IPS DF 6.9 (cell line): ENCODE measurements at places on chromosomes 1 and 21.

DNA sequence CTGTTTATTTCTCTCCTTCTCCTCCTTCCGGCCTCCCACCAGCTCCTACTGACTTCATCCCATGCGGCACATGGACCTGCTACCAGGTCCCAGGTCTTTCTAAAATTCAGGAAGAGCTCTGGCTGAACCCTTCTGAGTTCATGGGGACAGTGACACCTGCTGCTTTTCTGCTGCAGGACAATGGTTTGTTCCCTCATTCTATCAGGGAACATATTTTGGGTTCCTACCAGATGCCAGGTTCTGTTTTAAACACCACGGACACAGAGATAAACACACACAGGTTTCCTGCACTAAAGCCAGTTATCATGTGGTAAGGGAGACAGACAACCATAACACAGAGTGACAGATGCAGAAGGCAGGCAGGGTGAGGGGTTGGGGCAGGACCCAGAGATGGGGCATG is 114.0 kb upstream of the RAB4A start:
- no peak for DNase-seq

- peak; percentile 33 for DNase-seq
Observed at GRCh38 chr1:45953934-45954847, 150.8 kb downstream of the MAST2 start.

DNA sequence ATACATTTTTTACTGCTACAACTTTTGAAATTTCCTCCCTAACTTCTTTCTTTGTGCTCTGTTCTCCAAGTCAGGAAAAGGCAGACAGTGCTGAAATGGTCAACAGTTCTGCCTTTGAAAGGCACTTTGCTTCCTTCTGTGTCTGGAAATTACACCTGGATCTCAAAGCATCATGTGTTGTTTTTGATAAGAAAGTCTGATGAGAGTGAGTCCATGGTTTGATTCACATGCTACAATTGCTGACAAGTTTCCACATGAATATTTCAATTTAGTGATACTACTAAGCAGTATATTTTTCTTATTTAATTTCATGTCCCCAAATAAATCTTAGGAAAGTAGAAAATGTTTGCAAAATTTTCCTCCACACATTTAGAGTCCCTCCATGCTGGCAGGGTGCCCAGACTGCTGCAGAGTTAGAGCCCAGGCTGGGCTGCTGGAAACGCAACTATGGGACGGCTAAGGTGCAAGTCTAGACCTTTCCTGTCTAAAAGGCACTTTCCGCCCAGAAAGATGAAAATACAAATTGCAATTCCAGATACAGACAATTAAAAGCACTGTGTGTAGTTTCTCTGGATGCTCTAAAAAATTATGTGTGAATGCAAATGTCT is 96.6 kb upstream of the RUNX1 start:
- DNase-seq: no peak

GRCh38 chr1:185693654-185694053 is 40.5 kb upstream of the HMCN1 start:
- no peak for DNase-seq

DNA sequence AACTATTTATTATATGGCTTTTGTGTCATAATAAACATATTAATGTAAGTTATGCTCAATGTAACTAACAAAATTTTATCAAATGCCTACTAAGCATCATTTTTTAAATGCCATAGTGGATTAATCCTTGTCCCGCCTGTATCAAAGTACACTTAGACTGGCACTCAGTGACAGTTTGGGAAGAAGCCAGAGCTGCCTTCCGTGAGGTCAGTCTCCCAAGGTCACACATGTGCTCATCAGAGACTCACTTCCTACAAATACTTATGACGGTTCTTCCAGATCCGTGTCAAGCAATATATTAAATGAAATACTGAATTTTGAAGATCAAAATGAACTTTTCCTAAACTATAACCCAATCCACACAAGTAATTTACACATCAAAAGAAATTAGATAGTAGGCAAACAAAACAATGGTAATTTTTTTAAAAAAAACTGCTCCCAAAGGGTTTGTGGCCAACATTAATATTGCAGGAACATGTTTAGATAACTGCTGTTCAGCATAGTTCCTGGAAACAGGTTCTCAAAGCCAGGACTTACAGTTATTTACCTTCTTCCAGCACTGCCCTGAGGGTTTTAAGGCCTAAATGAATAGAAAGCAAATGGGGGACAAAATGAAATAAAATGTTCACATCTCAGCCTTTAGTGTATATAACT is 27.2 kb downstream of the WLS start:
- DNase-seq: no peak

- DNase-seq: no peak
Observed at GRCh38 chr1:56525489-56526041, 53.8 kb downstream of the PLPP3 start.

GRCh38 chr1:198556971-198557370 is 16.5 kb upstream of the ATP6V1G3 start:
- no peak for DNase-seq

DNA sequence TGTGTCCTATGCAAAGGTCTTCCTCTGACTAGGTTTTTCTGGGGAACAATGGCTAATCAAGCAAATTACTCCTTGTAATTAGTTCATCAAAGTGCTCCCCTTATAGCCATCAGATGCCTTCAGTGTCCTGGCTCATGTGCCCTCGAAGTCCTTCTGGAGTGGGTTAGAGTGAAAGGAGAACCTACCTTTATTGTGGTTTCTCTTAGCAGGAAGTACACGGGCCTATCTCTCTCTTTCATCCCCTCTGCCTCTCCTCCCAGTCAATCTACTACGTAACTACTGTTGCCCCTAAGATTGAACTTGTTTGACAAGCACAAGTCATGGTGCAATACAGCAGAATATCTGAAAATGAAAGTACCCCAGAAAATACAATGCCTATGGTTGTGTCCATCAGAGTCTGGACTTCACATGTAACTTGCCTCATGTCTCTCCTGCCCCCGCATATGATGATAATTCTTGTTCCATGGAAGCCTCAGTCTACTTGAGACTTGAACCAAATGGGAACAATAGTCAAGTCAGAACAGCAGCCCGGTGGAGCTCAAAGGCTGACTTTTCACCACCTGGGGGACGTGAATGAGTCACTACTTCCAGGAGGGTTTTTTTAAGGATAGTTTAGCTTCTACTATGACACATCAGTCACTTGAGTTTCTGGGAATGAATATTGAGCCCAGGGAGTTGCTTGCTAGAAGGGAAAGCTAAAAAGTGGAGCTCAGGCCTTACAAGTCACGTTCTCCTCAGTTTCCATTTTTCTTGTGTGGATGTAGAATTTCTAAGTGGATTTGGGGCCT is 243.6 kb downstream of the TNR start:
- DNase-seq: no peak

DNA sequence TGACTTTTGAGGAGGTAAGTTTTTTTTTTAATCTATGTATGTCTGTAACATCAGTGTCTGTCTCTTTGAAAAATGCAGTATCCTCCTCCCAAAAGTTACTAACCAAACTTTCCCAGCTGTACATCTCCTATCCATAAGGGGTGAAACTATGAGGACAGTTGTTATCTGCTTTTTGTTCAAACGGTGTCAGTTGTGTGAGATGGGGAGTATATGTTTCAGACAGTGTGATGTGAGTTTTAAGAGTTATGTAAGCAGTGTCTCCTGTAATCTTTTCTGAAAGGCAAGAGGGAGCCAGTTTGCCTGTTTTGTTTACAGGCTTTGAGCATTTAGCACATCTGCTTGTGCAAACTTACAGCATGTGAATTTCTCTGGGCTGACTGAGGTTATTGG is 34.8 kb upstream of the CACYBP start:
- DNase-seq: no peak
